Retinal pigment epithelial cell (primary cell): ENCODE measurements at places on chromosomes 16 and 17.

- no peak for DNase-seq
These were observed 6.9 kb upstream of the GJD3 start for GRCh38 chr17:40371261-40371929.

DNA sequence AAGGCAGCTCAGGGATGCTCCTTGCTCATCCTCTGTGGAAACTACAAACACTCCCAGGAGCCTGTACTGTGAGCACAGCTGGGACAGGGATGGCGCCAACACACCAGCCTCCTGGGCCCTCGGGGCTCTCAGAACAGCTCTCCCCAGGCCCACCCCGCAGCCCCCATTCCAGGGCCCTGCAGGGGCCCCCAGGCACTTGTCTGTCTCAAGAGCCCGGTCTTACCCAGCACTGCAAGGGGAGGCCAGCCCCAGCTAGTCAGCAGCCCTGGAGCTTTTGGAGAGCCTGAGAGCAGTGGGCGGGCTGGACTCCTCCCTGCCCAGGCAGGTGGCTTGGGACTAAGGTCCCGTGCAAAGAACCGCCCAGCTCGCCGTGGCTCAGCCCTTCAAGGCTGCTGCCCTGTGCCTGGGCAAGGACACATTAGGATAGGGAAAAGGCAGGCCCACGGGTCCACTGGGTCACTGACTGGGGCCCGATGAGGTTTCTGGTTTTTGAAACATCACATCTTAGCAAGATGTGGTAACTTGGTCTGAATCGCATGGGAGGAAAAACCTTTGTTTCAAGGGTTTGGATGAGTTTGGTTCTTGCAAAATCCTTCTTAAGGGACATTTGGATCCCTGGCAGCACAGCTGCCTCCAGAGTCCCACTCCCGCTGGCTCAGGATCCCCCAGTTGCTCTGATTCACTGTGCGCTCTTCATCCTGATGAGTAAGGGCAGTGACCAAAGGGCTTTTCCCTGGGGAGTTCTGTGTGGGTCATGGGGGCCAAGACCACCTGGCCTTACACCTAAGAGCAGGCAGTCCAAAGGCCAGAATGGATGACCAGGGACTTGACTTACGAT lies 2.8 kb downstream of the DNASE1L2 start:
- no peak for DNase-seq

- DNase-seq: no peak
These were observed 988 bp upstream of the IL21R start for GRCh38 chr16:27400751-27401620.

DNA sequence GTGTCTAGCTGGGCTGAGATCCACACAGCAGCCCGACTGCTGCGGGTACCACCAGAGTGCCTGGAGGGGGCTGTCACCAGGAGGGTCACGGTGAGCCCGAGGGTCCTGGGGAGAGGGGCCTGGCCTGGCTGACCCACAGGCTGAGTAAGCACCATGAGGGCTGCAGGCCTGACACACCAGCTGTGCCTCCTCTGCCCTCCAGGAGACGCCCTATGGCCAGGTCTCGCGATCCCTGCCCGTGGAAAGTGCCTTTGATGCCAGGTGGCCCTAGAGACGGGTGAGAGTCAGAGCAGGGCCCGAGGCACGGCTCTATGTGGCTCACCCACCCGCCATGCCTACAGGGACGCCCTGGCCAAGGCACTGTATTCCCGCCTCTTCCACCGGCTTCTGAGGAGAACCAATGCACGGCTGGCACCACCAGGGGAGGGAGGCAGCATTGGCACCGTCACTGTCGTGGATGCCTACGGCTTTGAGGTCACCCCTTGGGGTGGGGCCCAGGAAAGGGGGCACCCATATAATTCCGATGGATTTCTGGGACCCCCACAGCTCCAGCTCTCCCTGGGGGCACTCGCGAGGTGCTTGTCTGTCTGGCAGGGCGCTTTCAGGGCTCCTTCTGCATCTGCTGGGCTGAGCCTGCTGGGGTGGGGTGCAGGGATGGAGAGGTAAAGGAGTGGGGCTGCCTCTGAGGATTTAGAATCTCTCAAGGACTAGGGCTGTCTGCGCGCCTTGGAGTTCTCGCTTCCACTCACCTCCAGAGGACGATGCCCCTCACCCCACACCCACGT lies 7.1 kb downstream of the MYO15B start:
- no peak for DNase-seq

GRCh38 chr17:82332669-82333278 lies 792 bp downstream of the SECTM1 start:
- DNase-seq: no peak

GRCh38 chr16:54231919-54232318 lies 54.7 kb downstream of the IRX3 start:
- DNase-seq: no peak

GRCh38 chr16:59044616-59045015 lies 310.5 kb upstream of the GOT2 start:
- no peak for DNase-seq

GRCh38 chr17:59746849-59747445 lies 39.5 kb downstream of the VMP1 start:
- DNase-seq: no peak

GRCh38 chr17:31388770-31389656 lies 2.5 kb upstream of the RAB11FIP4 start:
- no peak for DNase-seq

DNA sequence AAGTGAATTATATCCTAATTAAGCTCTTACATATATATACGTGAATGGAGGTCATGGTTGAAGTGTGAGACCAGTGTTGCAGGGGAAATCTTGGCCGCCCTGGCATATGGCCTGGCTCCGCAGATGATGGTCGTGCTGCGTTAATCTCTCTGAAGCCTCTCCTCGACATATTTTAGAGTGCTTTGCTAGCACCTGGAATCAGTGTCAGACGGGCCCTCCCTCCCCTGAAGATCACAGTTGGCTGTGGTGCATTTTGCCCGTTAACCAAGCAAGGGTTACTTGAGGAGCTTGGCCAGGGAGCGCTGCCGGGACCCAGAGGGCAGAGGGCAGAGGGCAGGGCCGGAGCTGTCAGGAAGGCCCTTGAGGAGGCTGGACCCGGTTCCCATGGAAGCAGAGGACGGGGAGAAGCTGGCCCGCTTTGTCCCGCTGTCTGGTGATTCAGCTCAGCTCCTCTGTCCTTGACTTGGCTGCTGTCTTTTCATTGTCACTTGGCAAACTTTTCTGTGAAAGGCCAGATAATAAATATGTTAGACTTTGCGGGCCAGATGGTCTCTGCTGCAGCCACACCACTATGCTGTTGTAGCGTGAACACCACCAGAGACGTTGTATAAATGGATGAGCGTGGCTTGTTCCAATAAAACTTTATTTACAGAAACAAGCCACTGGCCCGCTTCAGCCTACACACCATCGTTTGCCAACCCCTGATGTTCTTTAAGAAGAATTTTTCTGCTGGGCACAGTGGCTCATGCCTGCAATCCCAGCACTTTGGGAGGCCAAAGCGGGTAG lies 32.3 kb downstream of the CIBAR2 start:
- DNase-seq: no peak

DNA sequence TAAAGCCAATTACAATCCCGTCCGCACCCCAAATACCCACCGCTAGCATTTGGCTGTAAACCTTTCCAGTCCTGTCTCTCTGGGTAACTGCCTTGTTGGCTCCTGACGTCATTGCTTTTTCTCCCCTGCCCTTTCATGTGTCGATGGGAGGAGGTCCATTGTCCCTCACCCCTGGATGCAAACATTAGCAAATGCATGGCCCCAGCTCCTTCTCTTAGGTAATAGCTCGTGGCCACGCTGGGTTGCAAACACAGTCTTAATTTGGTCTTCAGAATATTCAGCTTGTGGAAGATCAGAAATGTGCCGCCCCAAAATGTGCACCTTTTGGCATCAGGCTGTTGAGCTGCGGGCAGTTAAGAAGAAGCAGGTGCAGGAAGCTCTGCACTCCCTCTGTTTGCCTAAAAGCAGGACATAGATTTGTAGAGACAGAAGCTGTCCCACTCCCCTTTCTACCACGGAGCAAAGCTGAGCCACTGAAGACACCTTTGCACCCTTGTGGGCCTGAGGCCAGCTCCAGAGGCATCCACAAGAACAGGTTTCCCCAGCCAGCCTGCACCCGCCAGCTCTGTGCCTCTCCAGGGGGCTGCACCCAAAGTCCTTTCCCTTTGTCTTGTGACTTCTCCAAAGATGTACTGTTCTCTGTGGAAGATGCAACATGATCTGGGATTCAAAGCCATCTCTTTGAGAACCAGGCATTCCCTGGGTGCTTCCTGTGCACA lies 127.3 kb downstream of the MGAT5B start:
- no peak for DNase-seq

- no peak for DNase-seq
These were observed at the start of gene CD300LD for GRCh38 chr17:74592087-74592990. Gene CD300LD (minus strand): TSS chr17:74592283. CDS start chr17:74592202, 81 bp downstream.

- no peak for DNase-seq
These were observed 225.1 kb upstream of the CA10 start for GRCh38 chr17:52383493-52384100.

GRCh38 chr16:53952215-53953208 lies 248.6 kb downstream of the FTO start:
- no peak for DNase-seq
